ENCODE measurements at places on chromosomes 4 and X. TPM values are rescaled to one million over a fixed set of nuclear protein-coding genes. Genes with fewer than 3 reads are reported as not detected.

GRCh38 chrX:14274691-14275090 is 245.0 kb upstream of the GEMIN8 start:
- H3K4me3 ChIP-seq: no peak overlapping the region
- H3K36me3 ChIP-seq: no peaks in the 10 kb centered on the region
- no peak overlapping the region for H3K27ac ChIP-seq
- DNase-seq: no peak
- no peaks in the 10 kb centered on the region for H3K27me3 ChIP-seq

The CNKSR2 gene
- 11.2 TPM for total RNA-seq

GRCh38 chr4:56323327-56323726 is 64.0 kb downstream of the AASDH start:
- H3K36me3 ChIP-seq: peaks cover 18% of the 10 kb centered on the region
- no peak overlapping the region for H3K27ac ChIP-seq
- H3K4me1 ChIP-seq: peaks cover 8% of the 10 kb centered on the region
- H3K4me3 ChIP-seq: no peak overlapping the region
- no peaks in the 10 kb centered on the region for H3K27me3 ChIP-seq

The TMPRSS11D gene
- total RNA-seq: not detected

GRCh38 chr4:4735136-4735750 is 124.2 kb upstream of the MSX1 start:
- H3K4me1 ChIP-seq: peaks cover 38% of the 10 kb centered on the region
- H3K27me3 ChIP-seq: no peaks in the 10 kb centered on the region
- peaks cover 2% of the 10 kb centered on the region for H3K36me3 ChIP-seq
- DNase-seq: no peak
- H3K4me3 ChIP-seq: no peak overlapping the region

GRCh38 chrX:50097071-50097470 is 103.7 kb downstream of the AKAP4 start:
- H3K4me1 ChIP-seq: peaks cover 3% of the 10 kb centered on the region
- H3K4me3 ChIP-seq: no peak overlapping the region
- no peaks in the 10 kb centered on the region for H3K27me3 ChIP-seq
- H3K27ac ChIP-seq: no peak overlapping the region
- no peak for DNase-seq
